ENCODE measurements at places on chromosomes 1 and 21.

DNA sequence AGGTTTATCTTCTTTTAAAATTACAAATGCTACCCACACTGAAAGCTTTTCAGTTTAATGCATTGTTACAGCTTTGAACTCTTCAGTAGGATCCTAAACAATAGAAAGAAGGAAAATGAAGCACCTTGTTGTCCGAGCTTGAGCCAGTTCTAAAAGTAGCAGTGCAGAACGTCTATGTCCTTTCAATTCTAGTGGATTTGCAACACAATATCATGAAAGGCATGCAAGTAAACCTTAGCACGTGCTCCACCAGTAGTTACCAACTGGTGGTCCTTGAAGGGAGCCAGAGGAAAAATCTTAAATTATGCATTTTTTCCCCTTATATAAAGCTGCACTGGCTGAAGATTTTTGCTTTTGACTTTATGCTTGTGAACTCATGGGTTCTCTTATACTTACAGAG lies 208.2 kb downstream of the NFIA start:
- DNase-seq: no peak

GRCh38 chr1:112371775-112372174 lies 24.2 kb upstream of the CTTNBP2NL start:
- no peak for DNase-seq

GRCh38 chr1:53183095-53183990 lies 13.3 kb upstream of the CPT2 start:
- DNase-seq: no peak

GRCh38 chr1:218171302-218171893 lies 113.7 kb upstream of the RRP15 start:
- no peak for DNase-seq

DNA sequence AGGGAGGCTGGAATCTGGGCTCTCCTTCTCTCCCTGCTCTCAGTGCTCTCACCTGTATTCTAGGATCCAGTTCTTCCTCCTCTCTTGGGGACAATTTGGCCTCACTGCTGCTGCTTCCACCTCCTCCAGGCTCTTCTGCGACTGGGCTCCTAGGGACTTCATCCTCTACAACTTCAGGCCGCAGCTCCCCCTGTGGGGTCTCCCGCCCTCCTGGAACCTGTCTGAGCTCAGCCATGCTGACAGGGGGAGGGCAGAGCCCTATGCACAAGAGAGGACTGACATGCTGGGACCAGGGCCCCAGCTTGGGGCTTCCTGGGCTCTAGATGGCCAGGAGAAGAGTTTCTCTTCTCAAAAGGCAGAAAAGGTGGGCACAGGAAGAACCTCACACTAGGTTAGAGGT lies 1.0 kb downstream of the SH3BP5L start:
- DNase-seq: no peak

GRCh38 chr21:26020081-26020480 lies 150.5 kb downstream of the APP start:
- no peak for DNase-seq

- DNase-seq: no peak
These were observed 43.4 kb downstream of the NUF2 start for GRCh38 chr1:163365186-163365585.

DNA sequence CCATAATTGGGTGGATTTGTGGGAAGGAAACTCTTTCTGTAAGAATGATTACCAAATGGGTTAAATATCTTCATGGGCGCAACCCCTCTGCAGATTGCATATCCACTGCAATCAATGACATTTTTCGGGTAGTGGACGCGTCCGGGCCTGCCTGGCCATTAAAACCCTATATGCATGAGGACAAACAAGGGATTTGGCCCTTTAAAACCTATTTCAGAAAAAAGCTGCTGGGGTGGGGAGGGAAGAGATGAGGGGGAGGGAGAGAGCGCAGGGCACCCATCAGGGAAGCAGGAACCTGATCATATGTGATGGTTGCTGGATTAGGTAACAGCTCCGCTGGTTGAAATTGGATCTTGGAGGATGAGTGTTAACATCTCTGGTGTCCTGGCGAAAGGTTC lies 228.8 kb downstream of the PBX1 start:
- no peak for DNase-seq

DNA sequence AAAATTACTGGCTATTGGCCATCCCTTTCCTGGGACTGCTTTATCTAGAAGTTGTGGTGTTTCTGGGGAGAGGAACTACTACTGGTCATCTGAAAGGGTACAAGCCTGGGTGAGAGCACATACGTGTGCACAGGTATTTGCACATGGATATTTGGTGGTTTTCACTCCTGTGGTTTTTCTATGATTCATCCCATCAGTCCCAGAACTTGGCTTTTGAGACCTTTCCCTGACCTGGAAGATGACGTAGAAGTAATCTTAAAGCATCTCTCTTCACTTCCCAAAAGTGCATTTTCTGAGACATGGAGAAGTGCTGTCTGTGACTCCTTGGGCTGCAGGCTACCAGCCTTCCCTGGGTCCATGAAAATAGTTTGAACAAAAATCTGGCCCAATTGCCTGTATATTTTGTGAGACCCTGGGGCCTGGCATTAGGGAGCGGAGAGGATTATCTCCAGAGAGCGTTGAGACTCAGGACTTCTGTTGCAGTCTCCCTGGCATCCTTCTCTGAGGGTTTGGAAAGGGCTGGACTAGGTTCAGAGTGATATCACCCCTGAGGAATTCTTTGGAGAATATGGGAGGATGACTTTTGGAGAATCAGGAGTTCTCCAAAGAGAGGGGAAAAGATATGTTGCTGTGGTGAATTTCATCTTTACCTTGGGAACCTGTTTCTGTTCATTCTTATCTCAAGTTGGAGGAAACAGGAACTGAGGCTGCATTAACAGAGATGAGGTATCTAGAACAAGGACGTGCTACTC lies 130.8 kb downstream of the NOS1AP start:
- DNase-seq: no peak

DNA sequence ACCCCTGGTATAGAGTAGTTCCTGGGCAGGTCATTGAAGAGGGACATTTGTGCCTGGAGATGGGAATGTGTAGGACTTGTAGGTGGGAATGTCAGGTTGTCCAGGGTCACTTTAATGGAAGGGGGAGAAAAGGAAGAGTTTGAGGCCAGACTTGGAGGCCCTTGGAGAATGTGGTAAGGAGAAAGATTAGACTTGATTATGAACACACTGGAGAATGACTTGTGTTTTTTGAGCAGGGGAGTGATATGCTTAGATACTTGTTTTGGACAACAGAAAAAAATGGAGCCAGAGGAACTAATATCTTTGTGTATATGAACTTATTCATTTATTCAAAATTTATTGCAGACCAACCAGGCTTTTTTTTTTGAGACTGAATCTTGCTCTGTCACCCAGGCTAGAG lies 17.9 kb downstream of the ELAPOR1 start:
- no peak for DNase-seq

DNA sequence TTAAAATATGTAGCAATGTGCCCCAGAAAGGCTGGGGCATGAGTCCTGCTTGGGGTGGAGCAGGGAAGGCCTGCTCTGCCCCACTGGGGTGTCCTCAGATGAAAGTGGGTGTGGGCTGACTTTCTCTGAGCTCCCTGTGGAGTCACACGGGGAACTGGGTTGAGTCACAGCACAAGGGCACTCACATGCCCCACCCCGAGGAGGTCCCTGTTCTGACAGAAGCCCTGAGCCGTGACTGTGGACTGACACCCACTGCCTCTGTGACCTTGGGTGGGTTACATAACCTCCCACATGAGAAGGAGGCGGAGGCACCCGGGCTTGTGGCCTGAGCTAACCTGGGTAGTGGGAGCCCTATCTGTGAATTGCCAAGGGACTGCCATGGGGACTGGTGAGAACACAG lies 52.5 kb upstream of the TINAGL1 start:
- DNase-seq: no peak

DNA sequence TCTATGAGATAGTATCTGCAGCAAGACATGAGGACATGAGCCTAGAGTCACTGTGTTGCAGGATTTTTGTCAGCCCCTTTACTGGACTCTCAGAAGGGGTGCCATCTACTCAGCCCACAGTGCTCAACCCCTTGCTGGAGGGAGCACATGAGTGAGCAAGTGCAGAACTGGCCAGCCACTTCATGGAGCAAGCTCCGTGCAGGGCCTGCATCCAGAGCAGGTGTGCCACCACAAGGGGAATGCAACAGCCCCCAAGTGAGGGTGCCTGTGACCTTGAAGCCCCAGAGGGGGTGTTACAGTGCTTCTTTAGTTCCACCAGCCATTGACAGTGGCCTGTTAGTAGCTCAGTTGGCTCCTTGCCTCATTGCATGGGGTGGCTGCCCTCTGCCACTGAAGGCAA lies 649.7 kb downstream of the PLPP3 start:
- DNase-seq: no peak

DNA sequence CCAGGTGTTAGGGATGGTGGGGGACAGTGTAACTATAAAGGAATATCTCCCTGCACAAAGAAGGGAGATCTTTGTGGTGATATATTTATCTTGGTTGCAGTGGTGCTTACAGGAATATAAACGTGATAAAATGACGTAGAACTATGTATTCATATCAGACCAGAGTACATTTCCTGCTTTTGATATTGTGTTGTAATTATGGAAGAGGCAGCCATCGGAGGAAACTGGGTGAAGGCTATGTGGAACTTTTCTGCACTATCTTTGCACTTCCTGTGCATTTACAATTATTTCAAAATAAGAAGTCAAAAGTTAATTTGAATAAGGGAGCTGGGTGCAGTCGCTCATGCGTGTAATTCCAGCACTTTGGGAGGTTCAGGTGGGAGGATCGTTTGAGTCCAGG lies 37.6 kb downstream of the NDUFS5 start:
- no peak for DNase-seq

GRCh38 chr21:31198575-31198974 lies 145.5 kb downstream of the TIAM1 start:
- no peak for DNase-seq

DNA sequence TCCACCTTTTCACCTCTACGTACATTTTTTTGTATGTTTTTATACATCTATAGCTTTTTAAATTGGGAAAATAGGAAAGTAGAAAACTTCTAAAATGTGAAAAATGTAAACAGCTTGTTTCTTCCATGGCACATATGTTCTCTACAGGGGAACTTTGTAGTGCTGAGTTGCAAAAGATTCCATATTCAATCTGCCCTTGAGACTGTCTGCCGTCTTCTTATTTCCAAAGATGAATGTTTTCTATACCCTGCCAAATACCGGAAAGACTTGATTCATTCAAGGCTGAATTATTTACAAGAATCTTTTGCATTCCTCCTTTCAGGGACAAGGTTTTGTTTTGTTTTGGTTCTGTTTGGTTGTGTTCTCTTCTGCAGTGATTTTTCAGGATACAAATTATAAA lies 1334.5 kb upstream of the ADGRL4 start:
- DNase-seq: no peak

- no peak for DNase-seq
These were observed 151.0 kb downstream of the NUF2 start for GRCh38 chr1:163472651-163473248.

- no peak for DNase-seq
These were observed 31.8 kb downstream of the S100A10 start for GRCh38 chr1:151961833-151962232.

GRCh38 chr1:89959719-89960118 lies 35.2 kb upstream of the ZNF326 start:
- DNase-seq: no peak

DNA sequence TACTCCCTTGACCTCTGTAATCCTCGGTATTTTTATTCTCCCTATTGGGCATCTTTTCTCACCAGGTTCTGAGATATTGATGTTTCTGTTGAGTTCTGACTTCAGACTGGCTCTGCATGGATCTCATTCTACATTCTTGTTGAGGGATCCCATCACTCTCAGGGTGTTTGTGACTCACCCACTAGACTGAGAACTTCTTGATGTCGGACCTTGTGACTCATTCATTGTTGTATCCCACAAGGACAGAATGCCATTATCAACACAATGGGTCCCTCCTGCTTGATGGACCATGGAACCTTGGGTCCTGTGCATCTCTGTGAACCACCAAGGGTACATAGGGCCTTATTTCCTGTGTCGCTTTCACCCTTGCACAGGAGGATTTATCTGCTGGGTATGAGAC lies 174.1 kb downstream of the PBX1 start:
- DNase-seq: no peak

- peak; percentile 30 for DNase-seq
These were observed at the start of gene ZDHHC18 for GRCh38 chr1:26826261-26827105. Gene ZDHHC18, plus strand, starts transcription at chr1:26826688. Its CDS starts 117 bp downstream, at chr1:26826805.

All from stimulated activated CD8-positive, alpha-beta memory T cell treated with anti-CD3 and anti-CD28 coated beads, Interleukin-7, amount 100 ng/mL, for 24 hours (primary cell).